ENCODE measurements at places on chromosomes 13 and 19.
A peak's percentile ranks its signal among the peaks of the same experiment; 100 is the strongest.

DNA sequence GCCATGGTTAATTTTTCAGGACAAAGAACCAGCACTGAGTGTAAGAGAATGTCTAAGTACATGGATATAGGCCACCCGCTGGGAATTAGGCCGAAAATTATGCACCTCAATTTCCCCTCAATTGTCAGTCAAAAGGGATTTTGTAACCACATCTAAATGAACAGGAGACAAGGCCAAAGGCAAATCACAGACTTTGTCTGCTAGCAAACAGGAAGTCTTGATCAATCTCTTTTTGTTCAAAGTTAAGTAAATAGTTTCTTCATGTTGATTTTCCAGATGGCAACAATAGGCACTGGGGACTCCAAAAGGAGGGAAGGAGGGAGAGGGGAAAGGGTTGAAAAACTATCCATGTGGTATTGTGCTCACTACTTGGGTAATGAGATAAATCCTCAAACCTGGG, 276.0 kb downstream of the COG6 start:
- H3K4me3 ChIP-seq = no peak overlapping the region
- peaks cover 18% of the 10 kb centered on the region for H3K4me1 ChIP-seq
- H3K36me3 ChIP-seq = no peaks in the 10 kb centered on the region
- H3K27me3 ChIP-seq = no peaks in the 10 kb centered on the region
- no peak overlapping the region for H3K27ac ChIP-seq

GRCh38 chr19:13794398-13794756, 866 bp upstream of the ZSWIM4 start:
- peaks cover 28% of the 10 kb centered on the region for H3K4me1 ChIP-seq
- no peak for DNase-seq
- H3K27me3 ChIP-seq = no peaks in the 10 kb centered on the region
- H3K4me3 ChIP-seq = peak overlapping the region; percentile 91
- no peaks in the 10 kb centered on the region for H3K36me3 ChIP-seq

DNA sequence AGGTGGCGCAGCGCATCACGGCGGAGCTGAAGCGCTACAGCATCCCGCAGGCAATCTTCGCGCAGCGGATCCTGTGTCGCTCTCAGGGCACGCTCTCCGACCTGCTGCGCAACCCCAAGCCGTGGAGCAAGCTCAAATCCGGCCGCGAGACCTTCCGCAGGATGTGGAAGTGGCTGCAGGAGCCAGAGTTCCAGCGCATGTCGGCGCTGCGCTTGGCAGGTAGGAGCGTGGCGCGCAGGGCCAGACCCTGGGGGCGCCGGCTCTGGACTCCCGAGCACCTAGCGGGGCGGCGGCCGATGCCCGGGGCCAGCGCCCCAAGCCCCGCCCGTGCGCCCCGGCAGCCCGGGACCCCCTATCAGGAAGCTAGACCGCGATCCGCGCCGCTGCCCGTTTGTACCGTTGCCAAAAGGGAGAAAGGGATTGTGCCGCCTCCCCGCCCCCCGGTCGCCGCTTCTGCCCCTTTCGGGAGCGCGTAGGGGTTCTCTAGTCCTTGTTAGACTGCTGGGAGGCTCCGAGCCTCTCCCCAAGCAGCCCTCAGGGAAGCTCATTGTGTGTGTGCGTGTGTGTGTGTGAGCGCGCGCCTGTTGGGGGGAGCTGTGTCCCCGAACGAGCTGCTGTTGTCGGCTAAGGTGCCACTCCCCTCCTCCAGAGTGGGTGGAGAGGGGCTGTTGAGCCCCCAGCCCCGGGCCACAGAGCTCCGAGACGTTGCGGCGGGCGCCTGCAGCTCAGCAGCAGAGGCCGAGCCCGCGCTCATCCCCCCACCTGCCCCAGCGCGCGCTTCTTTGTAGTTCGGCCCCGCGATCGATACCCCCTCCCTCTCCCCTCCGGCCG, 1.5 kb downstream of the ONECUT3 start:
- DNase-seq = no peak
- no peak overlapping the region for H3K27ac ChIP-seq
- H3K27me3 ChIP-seq = peaks cover 66% of the 10 kb centered on the region
- H3K4me1 ChIP-seq = peaks cover 12% of the 10 kb centered on the region

GRCh38 chr13:21822029-21822428, 151.2 kb downstream of the FGF9 start:
- H3K36me3 ChIP-seq = no peaks in the 10 kb centered on the region
- no peak overlapping the region for H3K27ac ChIP-seq
- no peaks in the 10 kb centered on the region for H3K27me3 ChIP-seq
- DNase-seq = no peak
- H3K4me3 ChIP-seq = no peak overlapping the region

DNA sequence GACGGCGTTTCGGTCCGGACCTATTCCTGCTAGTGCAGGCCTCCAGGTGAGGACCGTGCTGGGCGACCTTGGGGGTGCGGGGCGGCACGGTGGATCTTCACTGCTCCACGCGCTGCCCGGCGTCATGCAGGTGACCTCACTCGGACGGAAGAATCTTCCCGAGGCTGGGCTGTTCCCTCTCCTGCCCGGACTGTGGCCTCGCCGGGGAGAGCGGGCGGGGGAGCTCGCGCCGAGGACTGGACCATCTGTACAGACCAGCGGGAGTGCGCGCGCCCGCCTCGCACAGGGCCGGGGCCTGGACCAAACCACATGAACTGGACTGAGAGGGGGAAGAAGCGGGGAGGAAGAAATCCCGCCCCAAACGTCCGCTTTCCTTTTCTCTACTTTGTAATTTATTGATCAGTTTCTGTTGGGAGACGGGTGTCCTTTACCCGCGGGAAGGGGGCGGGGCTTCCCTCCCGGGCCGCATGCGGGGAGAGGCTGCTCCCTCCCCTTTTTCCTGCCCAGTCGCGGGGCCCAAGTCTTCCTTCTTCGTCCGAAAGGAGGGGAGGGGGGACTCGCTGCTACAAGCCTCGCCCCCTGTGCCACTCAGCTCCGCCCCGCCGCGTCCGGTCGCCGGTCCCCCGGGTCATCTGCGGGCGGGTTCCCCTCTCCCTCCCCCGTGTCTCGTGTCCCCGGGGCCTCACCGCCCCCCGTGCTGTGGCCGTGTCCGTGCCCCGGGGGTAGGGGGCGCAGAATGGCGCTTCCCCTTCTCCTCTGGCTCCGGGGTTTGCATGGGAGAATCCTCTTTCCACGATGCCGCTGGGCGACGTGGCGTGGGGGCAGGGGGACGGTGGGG, 4.9 kb downstream of the HRC start:
- DNase-seq = peak; percentile 58
- peaks cover 82% of the 10 kb centered on the region for H3K27me3 ChIP-seq
- peak overlapping the region; percentile 75 for H3K4me3 ChIP-seq

GRCh38 chr19:28868836-28869235, 344.1 kb downstream of the UQCRFS1 start:
- H3K36me3 ChIP-seq = no peaks in the 10 kb centered on the region
- H3K27me3 ChIP-seq = peaks cover 4% of the 10 kb centered on the region
- no peak overlapping the region for H3K4me3 ChIP-seq
- no peak overlapping the region for H3K27ac ChIP-seq
- H3K4me1 ChIP-seq = no peaks in the 10 kb centered on the region
- DNase-seq = no peak

DNA sequence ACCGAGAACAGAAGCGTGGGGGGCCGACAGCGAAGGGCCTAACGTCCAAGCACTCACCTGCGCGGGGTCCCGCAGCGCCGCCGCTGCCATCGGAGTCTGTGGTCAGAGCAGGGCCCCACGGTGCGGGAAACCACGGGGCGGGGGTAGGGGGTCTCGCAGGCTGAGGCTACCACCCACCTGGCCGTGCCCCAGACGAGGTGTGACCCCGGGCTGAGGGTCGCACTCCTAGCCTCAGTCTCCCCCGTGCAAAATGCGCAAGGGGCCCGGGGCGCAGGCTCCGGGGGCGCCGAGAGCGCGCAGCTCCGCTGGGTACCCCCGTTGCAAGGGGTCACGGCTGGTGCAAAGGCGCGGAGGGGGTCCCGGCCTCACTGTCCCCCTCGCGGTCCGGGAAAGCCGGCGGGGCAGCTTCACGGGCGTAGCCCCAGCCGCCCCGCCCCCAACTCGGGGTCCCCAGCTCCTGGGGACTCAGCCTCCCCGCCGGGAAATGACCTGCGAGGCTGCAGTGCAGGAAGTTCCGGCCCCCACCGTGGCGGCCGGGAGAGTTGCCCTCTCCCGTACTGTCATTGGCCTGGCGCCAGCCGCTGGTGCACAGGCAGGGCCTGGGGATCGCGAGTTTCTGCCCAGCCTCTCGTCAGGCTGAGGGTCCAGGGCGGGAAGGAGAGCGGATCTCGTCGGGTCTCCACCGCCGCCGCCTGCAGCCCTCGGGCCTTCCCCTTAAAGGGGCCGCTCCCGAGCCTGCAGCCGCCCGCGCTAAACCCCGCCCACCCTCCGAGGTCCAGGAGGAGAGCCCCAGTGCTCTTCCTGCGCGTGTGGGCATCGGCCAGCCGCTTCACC, at the start of gene ZNF792:
Gene ZNF792 (minus strand): TSS at position 657 of the 834 bp plus-strand sequence. CDS start 567 bp downstream, at position 90.
- peaks cover 22% of the 10 kb centered on the region for H3K4me1 ChIP-seq
- H3K36me3 ChIP-seq = peaks cover 42% of the 10 kb centered on the region
- H3K27me3 ChIP-seq = no peaks in the 10 kb centered on the region
- peak within 1 kb of the TSS; percentile 81 for H3K27ac ChIP-seq

- H3K27me3 ChIP-seq = peaks cover 66% of the 10 kb centered on the region
- H3K27ac ChIP-seq = no peak overlapping the region
- H3K4me1 ChIP-seq = peaks cover 10% of the 10 kb centered on the region
- H3K36me3 ChIP-seq = peaks cover 8% of the 10 kb centered on the region
Measured at GRCh38 chr13:35470671-35471661, 5.5 kb downstream of the MAB21L1 start.

DNA sequence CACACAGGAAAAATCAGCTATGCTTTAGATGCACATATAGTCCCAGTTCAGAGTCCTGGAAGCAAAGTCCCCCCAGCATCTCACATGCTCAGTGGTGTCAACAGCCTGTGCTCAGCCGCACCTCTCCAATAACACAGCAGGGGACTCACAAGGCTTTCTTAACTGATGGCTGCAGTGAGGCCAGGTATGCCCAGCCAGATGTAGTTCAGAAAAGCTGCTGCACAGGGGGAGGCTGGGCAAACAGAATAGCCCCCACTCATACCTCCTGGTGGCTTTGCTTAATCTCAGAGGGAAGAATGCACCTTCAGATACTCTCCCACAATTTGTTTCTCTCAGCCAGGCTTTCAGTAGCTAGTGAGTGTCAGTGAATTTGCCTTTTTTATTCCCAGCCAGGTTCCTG, 33.4 kb downstream of the FAM124A start:
- H3K4me1 ChIP-seq = peaks cover 4% of the 10 kb centered on the region
- no peaks in the 10 kb centered on the region for H3K27me3 ChIP-seq
- no peak overlapping the region for H3K27ac ChIP-seq
- no peaks in the 10 kb centered on the region for H3K36me3 ChIP-seq
- H3K4me3 ChIP-seq = no peak overlapping the region

DNA sequence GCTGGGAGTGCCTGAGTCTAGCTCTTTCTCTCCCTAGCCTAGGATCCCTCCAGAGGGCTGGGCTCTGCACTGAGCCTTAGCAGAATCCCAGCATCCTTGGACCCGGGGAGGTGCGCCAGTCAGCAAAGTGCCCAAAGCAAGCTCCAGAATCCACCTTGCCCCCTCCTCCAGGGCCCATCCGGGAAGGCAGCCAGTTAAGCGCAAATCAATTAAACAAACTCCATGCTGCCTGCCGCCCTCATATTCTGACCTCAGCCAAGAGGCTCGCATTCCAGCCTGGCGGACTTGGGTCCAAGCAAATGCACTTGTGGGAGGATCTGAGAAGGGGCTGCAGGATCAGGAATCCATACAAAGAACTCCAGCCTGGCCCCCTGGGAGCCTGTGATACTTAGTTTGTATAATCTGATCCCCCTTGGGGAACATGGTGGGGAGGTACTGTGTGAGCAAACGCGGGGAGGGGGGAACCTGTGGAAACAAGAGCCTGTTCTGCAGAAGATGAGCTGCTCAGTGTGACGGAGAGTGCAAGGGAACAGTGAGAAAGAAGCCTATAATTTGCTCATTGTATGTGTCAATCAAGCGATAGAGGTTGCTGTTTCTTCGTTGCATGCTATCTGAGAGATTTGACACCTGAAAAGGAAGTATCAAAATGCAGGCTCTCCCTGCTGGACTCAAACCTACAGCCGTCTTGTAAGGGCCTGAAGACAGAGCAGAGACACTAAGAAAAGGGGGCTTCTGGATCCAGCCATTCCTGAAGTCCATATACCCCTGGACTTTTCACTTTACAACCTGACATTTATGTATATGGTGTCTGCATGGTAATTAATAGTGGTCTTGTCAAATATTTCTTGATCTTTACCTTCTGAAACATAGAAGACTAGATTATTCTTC, 29.4 kb downstream of the ZNRF4 start:
- no peak for DNase-seq
- no peak overlapping the region for H3K4me3 ChIP-seq
- H3K4me1 ChIP-seq = no peaks in the 10 kb centered on the region

- H3K27me3 ChIP-seq = peaks cover 20% of the 10 kb centered on the region
- no peak overlapping the region for H3K4me3 ChIP-seq
- no peak overlapping the region for H3K27ac ChIP-seq
- peak; percentile 74 for DNase-seq
Measured at GRCh38 chr19:1663852-1664251, 11.4 kb upstream of the TCF3 start.

DNA sequence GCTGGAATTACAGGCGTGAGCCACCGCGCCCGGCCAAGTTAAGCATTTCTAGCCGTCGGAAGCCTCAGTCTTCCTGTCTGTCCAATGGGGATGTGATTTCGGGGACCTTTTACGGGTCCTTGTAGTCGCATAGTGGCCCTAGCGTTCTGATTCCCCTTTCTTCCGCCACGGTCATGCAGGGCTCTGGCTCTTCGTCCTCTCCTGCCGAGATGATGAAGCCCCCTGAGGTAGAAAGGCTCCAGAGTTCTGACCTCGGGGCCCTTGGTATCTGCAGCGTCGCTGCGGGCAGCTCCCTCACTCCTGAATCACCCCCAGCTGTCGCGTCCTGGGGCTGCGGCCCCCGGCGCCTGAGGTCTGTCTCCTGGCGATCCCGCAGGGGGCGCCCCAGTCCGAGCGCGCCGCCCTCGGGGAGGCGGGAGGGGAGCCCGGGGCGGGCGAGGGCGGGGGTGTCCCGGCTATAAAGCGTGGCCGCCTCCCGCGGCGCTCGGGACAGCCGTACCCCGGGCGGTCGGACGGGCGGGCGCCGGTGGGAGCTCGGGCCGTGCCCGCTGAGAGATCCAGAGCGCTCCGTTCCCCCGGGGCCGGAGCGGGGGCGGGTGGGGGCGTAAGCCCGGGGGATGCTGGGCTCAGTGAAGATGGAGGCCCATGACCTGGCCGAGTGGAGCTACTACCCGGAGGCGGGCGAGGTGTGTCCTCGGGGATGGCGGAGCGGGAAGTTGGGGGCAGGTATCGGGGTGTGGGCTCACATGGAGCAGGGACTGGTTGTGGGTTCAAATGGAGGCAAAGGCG, at the start of gene FOXA3:
Gene FOXA3 (plus strand): TSS at position 487 of the 789 bp plus-strand sequence. CDS start 131 bp downstream, at position 618.
- peak within 1 kb of the TSS; percentile 98 for H3K4me3 ChIP-seq
- H3K27me3 ChIP-seq = peaks cover 27% of the 10 kb centered on the region
- peak; percentile 75 for DNase-seq
- peak within 1 kb of the TSS; percentile 99 for H3K27ac ChIP-seq

DNA sequence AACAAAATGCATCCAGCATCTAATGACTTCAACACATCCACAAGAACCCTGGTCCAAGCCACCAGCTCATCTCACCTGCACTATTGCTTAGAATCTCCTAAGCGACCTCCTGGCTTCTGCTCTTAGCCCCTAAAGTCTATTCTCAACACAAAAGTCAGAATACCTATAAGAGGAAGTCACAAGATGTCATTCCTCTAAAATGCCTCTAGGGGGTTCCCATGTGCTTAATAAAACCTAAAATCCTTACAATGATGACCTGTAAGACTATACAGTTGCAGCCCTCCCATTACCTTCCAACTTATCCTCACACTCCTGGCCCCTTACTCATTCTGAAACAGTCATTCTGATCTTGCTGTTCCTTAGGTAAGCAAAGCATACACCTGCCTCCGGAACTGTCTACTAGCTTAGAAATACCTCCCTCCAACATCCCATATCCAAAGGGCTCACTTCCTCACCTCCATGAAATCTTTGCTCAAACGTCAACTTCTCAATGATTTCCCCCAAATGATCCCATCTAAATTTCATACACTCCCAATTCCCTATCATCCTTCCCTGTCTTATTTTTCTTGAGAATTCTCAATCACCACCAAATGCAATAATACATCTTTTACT, 10.0 kb downstream of the ATP7B start:
- DNase-seq = no peak
- no peak overlapping the region for H3K27ac ChIP-seq
- no peak overlapping the region for H3K4me3 ChIP-seq
